ENCODE measurements at places on chromosomes 13 and 19.

- no peak for DNase-seq
These were observed 48.6 kb downstream of the FAM124A start for GRCh38 chr13:51270623-51271415.

DNA sequence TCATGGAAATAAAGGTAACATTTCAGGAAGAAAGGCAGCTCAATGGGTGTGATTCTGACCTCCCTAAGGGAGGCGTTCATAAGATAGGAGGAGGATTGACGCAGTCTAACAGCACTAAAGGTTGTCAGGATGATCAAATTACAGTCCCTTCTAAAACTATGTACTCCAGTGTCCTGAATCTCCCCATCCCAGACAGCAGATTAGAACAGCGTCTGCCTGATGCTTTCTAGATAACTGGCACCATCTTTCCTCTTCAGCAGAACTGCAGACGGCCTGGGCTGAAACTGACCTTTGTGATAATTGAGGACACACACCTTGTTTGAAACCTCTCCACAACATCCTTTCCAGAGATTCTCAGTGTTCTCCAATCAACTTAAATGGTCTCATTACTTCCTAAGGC is 25.5 kb upstream of the SACS start:
- DNase-seq, result no peak

- DNase-seq, result no peak
These were observed 42.6 kb downstream of the KLF2 start for GRCh38 chr19:16367261-16367683.

- no peak for DNase-seq
These were observed 1.2 kb downstream of the CPT1C start for GRCh38 chr19:49692147-49692506.

DNA sequence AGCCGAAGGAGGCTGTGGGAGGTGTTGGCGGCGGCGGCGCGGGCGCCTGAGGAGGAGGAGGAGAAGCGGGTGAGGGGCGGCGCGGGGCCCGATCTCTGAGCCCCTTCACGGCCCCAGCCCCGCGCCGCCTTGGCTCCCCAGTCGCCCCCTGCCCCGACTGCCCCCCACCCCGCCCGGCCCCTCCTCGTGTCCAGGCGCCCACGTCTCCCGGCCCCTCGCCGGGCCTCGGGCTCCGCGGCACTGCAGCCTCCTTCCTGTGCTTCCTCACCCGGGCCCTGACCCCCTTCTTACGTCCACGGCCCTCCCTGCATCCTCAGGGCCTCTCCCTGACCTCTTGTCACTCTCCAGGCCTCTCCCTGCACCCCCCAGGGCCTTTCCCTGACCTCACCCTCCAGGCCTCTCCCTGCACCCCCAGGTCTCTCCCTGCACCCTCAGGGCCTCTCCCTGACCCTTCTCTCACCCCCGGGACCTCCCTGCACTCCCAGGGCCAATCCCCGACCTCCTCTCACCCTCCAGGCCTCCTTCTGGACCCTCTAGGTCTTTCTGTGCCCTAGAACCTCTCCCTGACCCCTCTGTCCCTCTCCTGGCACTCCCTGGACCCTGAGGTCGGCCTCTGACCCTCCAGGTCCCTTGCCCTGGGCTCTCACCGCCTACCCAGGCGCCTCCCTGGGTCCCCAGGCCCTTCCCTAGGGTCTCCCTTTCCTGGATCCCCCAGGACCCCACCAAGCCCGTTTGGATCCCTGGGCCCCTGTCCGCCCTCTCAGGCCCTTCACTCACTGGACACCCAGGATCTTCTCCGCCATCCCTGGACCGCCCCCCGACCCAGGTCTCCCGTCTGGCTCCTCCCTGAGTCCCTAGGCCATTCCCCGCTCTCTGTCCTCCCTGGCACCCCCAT is 460 bp downstream of the KMT5C start:
- no peak for DNase-seq

DNA sequence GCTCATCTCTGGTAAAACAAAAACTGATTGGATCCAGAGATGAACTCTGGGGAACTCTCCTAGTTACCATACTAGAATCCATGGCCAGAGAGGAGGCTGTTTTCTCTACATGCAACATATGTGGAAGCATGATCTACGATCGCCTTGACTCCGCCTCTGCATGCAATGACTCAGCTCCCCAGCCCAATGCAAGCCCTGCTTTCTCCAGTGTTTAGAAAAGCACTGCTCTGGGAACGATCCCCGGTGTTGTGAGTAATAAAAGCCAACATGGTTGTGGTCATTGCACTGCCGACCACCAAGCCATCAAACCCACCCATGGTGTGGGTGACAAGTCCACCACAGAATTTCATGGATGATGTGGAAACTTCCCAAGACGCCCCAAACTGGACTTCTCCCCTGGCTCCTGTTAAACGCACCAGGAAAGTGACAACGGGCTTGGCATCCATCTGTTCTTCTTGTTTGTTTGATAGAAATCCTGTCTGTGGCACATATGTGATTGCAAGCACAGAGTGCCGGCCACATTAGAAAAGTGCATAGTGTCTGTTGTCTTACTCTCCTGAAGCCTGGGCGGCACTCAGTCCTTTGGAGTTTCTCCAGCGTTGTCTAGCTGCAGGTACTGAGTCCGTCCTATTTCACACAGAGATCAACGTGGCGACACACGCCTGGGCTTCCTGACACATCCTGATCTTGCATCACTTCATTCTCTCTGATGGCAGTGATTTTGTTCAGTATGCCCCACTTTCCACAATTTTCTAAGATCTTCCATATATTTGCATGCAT is 36.4 kb upstream of the VSTM2B start:
- DNase-seq, result peak; percentile 6

DNA sequence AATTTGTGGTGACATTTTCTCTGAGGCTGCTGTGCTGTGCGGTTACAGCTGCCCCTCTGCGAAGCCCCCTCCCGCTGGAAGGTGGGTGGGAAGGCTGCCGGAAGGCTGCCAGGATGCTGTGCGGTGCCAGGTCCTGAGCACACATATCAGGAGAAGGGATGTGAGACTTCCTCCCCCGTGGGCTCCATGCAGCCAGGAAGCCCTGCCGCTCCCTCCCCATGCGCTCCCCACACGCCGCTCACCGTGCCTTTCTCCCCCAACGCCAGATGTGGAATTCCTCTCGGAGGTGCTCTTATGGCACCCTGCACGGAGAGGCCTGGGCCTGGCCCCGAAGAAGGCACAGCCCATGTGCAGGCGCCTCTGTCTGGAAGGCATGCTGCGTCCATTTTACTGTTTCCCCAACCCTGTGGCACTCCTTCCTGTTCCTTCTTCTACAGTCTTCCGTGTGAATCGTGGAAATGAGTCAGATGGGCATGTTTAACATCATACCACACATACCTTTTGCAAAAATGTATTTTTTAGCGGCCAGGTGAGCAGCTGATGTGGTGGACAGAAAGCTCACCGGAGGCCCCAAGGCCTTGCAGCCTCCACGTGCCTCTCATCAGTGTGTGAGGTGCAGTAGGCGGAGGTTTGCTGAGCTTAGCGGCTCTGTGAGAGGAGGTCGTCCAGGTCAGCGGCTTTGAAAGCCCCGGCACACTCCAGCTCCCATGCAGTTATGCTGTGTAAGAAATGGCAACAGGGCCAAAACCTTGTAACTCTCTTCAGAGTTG is 88.0 kb downstream of the ATP11A start:
- no peak for DNase-seq

GRCh38 chr13:24304620-24305019 is 4.8 kb upstream of the C1QTNF9 start:
- no peak for DNase-seq

DNA sequence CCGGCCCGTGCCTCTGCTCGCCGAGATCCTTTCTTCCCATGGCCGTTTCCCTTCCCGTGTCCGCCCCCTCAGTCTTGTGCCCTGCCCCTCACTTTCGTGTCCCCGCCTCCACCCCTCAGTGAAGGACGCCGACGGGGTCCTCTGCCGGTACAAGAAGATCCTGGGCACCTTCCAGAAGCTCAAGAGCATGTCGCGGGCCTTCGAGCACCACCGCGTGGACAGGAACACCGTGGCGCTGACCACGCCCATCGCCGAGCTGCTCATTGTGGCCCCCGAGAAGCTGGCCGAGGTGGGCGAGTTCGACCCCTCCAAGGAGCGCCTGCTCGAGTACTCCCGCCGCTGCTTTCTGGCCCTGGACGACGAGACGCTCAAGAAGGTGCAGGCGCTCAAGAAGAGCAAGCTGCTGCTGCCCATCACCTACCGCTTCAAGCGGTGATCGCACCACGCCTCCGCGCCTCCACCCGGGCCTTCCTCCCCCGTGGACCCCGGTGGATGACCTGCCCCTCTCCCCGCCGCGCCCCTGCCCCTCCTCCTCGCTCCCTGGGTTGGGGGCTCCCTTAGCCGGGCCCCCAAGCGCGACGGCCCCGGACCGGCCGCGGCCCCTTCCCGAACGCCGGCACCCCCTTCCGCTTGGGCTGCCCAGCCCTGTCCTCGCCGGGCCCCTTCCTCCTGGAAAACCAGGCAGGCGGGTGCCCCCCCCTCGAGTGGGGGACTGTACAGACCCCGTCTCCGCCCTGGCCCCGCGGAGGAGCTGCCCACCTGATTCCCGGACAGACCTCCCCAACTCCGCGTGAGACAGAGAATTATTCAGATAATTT is 2.3 kb upstream of the U2AF2 start:
- no peak for DNase-seq

GRCh38 chr13:48476686-48477085 is 56.2 kb downstream of the RCBTB2 start:
- no peak for DNase-seq

GRCh38 chr19:46821512-46822409 is 28.9 kb downstream of the AP2S1 start:
- DNase-seq, result no peak

DNA sequence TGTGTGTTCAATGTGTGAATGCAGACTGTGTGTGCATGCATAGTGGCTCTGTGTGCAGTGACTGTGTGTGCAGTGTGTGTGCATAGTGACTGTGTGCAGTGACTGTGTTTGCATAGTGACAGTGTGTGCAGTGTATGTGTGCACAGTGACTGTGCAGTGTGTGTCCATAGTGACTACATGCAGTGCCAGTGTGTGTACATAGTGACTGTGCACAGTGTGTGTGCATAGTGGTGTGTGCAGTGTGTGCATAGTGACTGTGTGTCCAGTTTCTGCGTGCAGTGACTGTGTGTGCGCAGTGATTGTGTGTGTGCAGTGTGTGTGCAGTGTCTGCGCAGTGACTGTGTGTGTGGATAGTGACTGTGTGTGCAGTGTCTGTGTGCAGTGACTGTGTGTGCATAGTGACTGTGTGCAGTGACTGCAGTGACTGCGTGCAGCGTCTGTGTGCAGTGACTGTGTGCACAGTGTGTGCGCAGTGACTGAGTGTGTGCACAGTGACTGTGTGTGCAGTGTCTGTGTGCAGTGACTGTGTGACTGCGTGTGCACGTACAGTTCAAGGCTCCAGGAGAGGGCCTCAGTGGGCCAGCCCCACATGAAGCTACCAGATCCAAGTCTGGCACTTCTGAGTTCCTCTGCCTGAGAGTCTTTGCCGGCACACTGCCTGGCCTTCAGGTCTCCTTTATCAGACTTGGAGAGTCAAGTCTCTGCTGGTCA is 90.3 kb downstream of the IER2 start:
- DNase-seq, result no peak

DNA sequence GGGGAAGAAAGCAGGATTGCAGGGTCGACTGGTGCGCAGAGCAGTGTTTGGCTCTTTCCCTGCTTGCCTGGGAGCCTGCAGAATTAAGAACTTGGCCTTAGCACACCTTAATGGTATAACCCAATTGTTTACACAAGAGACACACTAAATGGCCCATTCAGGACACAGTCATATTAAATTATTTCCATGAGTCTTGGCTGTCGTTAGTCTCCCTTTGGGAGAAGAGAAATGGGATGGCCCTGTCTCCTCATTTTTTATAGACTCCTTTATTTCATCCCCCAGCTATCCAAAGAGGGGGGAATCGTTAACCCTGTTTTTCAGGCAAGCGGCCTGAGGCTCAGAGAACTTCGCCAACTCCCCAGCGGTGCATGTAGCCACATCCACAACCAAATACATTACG is 282.5 kb downstream of the SUCLA2 start:
- no peak for DNase-seq

DNA sequence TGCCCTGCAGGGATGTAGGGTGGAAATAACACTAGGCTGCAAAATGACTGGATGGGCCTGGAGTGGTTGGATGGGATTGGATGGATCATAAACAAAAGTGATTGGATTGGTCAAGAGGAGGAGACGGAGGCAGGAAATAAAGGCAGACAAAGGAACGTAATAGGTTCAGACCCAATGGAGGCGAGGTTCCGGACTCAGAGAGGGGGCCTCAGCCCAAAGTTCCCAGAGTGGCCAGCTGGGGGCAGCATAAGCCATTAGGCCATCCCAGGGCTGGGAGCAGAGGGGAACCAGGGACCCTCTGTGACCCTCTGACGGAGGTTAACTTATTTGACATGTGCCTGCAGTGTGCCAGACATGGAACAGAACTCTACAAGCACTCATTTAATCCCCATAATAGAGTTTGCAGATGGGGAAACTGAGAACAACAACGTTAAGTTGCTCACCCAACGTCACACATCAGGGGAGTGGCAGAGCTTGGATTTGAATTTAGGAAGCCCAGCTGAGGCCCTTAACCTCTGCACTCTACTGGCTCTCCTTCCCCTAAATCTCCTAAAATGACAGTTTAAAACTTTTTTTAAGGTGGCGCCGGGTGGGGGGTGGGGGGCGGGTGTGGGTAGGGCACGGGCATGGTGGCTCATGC is 15.3 kb upstream of the MAP1S start:
- no peak for DNase-seq

DNA sequence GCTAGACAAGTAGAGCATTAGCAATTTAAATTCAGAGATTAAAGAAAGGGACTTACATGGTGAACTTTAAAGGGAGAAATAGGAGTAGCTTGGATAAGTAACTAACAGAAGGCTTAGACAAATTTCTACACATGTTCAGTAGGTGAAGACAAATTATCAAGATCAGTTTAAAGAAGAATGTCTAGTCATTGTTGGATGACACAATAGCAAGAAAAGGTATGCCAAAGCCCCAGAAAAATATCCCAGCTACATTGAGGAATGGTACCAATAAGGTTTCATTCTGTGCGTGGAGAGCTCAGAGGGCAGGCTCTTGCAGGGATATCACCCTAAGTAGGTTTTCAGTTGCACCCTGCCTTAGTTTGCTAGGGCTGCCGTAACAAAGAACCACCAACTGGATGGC is 3.5 kb upstream of the STK24 start:
- DNase-seq, result no peak

GRCh38 chr13:33119022-33119781 is 103.0 kb downstream of the KL start:
- no peak for DNase-seq

DNA sequence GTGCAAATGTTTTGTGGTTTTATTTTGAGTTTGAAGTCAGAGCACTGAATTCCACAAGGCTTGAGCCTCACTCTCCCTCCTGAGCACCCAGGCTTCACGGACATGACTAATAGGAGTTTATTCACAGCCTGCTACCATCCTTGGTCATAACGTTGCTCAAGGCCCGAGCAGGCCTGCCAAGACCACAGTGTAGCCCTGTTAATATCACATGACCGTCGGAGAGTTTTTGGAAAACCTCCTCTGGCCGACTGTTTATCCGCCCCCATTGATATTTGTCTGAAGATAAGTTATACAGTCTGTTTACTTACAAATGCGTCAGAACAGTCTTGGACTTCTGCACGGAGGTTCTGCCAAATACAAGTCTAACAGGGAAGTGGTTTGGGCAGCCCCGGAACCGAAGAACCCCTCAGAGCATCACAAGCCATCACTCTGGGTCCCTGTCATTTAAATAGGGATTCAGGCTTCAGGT is 89.9 kb downstream of the COL4A2 start:
- DNase-seq, result no peak

- DNase-seq, result no peak
These were observed 2.7 kb downstream of the OR10H2 start for GRCh38 chr19:15730538-15730937.
